Occipital lobe (tissue), 3 donors: ENCODE measurements at places on chromosomes 3 and 15. TPM values are rescaled to one million over a fixed set of nuclear protein-coding genes. Genes with fewer than 3 reads are reported as not detected.

GRCh38 chr3:195467641-195468390, 25.0 kb upstream of the ACAP2 start:
- DNase-seq: no peak

DNA sequence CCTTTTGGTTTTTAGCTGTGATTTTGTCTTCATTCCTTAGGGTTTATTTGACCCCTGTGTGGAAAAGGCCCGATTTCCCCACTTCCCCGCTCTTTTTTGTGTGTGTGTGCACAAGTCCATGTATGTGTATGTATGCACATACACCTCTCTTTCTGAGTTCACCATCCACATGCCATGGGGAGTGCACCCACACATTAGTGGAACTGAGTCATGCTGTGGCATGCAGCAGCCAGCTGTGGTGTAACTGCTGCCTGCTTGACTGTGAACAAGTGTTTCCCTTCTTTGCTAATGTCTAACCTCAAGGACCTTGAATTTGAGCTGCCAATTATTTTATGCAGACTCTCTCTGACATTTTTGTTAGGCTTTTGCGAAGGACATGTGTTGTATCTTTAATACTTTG, 434.9 kb upstream of the TPM1 start:
- no peak for DNase-seq

- DNase-seq: no peak
Measured at GRCh38 chr3:146128939-146129338, 32.0 kb downstream of the PLOD2 start.

- no peak for DNase-seq
Measured at GRCh38 chr3:160403796-160404470, 4.5 kb downstream of the SMC4 start.

DNA sequence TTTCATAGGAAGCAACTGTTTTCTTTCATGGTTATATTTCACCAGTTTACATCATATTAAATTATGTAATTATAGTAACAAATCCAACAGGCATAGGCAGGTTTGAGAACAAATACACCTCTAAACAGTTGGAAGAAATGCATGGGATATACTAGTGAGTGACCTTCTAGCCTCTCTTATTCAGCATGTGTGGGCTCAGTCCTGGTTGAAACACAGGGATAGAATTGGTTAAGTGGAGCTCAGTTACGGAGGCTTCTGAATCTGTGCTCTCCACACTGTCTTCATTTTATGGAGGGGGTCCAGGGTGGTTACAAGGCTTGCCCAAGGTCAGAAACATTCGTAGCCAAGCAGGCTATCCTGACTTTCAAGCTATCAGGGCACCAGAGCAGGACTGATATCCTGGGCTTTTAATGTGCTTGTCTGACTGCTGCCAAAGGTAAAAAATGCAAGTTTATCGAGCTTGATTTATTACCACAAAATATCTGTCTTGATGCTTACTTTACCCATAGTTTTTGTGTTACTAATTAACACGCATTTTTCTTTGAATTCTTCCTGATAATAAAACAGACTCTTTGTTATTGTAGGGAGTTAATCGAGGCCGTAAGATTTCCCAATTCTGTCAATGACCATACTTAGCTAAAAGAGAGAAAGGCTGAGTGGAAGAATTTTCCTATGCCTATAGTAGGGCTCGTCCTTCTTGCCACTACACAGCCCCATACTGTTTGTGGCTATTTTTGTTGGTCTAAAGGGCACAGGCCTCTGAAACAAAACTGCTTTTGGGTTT, 89.6 kb downstream of the FILIP1L start:
- DNase-seq: no peak

Gene KLF15
- 2.8 TPM for total RNA-seq

DNA sequence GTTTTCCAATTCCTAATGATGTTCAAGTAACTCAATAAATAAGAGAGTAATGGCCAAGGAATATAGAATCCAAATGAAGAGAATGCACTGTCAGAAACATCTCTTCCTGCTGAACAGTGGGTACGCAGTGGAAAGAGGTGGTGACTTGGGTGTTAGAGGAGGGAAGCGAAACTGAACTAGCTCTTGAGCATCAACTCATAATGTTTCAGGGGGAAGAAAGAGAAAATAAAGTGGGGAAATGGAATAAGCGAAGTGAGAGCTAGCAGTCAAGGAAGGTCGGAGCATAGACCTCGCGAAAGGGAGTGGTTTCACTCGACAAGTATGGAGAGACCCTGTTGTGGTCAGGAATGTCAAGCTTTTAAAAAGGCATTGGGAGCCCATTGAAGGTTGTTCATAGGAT, 309.5 kb downstream of the GAP43 start:
- DNase-seq: no peak
